ENCODE measurements at places on chromosomes 13 and 19.

GRCh38 chr19:56108447-56109195 lies 12.5 kb downstream of the ZNF787 start:
- DNase-seq: no peak

DNA sequence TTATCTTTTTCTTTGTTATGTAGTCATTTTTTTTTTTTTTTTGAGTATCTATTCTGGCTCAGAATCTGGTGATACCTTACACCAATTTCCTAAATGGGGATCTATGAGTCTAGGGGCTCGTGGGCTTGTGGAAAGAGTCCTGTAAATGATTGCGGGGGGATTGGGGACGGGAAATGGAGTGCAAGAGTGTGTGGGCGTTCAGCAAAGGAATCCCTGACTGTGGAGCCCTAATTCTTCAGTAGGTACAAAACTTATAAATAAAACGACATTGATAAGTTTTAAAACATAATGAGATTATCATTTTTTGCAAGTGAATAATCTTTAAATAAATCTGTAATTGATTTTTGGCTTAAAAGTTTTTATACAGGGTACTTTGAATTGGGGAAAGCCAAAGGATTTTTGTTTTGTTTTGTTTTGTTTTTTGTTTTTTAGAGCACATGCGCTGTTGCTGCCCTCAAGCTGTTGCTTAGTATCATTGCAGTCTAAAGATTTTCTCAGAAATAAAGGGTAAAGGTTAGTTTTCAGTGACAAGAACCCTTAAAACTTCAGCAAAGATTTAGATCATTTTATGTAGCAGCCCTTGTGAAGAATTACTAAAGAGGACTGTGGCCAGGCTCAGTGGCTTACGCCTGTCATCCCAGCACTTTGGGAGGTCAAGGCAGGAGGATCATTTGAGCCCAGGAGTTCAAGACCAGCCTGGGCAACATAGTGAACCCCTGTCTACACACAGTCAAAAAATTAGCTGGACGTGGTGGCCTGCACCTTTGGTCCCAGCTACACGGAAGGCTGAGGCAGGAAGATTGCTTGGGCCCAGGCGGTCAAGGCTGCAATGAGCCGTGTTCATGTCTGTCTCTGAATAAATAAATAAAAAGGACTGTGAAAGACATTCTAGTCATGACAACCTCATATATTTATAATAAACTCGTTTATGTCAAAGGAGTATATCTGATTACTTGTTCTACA lies 1.7 kb downstream of the ERCC5 start:
- DNase-seq: no peak

DNA sequence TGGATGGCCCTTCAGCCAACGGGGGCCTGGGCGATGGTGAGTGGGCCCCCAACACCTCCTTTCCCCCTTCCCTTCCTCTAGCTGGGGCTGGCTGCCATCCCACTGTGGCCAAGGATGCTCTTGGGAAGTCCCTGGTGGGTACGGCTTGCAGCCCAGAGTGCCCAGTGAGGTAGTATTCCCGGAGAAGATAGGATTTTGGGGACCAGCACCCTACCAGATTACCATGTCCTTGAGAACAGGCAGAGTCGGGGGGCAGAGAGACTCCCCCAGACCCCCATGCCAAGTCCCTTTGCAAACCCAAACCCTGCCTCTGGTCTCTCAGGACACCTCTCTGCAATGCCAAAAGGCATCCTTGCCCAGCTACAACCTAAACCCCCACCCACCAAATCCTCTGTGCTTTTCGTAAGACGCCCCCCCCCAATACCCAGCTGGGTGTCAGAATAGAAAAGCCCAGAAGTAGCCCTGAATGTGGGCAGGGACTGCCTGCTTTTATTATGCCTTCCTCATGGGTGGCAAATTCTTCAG lies 1.7 kb downstream of the HIF3A start:
- DNase-seq: no peak

- DNase-seq: no peak
Measured at GRCh38 chr13:112012016-112012704, 54.8 kb upstream of the SOX1 start.

DNA sequence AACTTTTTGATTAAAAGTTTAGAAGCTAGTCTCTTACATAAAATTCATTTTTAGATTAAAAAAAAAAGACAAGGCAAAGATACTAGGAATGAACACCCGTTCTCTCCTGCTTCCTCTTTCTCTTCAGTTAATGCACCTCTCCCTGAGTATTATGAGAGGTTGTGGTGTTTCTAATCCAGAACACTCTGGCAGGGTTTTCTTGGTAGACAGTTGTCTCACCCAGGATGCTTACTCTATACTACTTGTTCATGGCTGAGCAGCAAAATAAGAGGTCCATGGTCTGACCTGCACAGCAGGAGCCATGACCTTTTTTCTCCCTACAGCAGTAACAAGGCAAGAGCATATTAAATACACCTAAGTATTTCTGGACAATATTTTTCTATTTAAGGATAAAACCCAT lies 62.0 kb downstream of the MICU2 start:
- DNase-seq: no peak

- peak; percentile 0 for DNase-seq
Measured at GRCh38 chr19:12364391-12365235, 870 bp downstream of the ZNF442 start.

DNA sequence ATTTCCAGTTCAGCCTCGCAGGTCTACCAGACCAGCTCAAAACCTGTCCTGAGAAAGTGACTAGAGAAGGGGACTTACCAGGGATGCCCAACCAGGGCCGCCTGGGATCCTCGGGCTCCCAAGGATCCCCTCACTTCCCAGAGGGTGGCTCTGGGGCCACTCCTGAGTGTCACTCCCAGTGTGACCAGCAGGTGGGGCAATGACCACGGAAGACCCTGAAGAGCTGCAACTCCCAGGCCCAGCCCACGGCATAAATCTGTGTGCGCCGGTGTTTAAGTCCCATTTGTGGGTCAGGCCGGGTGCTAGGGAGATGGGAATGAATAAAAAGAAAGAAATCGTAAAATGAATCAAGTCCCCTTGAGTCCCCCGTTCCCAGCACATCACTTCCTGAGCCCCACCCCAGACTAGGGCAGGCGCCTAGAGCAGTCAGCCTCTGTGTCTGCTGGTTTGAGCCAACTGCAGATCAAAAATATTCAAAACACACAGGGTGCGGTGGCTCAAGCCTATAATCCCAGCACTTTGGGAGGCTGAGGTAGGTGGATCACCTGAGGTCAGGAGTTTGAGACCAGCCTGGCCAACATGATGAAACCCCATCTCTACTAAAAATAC lies 10.7 kb downstream of the PTGIR start:
- peak; percentile 77 for DNase-seq

GRCh38 chr13:49417161-49417560 lies 26.7 kb downstream of the CAB39L start:
- no peak for DNase-seq

GRCh38 chr13:62473190-62473943 lies 1057.7 kb upstream of the PCDH20 start:
- DNase-seq: no peak

- DNase-seq: peak; percentile 99
Measured at GRCh38 chr19:5690125-5690954, at the start of gene RPL36. RPL36 (plus strand) TSS chr19:5690295; CDS start chr19:5690508, 213 bp downstream.

- peak; percentile 96 for DNase-seq
Measured at GRCh38 chr19:46704379-46705076, 12.4 kb downstream of the PRKD2 start.

GRCh38 chr19:49758292-49758691 lies 4.8 kb downstream of the TSKS start:
- DNase-seq: no peak

DNA sequence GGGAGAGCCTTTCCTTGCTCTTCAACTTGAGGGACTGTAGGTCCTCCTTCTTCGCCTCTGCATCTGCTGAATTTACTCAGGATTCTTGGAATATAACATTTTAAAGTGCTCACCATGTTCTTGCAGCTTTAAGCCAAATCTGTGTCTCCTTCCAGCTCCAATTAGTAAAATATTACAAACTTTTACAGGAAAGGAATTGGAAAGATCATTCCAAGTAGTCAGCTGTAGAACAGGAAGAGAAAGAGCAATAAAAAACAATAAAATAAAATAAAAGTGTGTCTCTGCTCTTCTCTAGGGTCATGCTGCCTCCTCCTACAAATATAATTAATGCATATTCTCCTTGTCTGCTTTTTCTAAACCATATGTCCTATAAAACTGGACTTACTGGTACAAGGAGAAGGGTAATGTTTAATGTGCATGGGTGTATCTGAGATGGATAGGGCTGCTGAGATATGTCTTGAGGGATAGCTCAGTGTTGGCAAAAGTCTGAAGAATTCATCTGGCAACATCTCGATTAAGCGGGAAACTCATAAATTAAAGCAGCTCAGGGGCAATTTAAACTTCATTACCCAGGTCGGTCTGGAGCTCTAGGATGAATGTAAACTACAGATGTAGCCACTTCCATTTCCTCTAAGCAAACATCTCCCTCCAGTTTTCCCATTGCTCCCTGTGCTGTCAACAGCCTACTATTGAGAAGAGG lies 25.0 kb downstream of the ENOX1 start:
- DNase-seq: no peak

GRCh38 chr13:102729560-102730270 lies 34.9 kb upstream of the METTL21C start:
- DNase-seq: no peak

DNA sequence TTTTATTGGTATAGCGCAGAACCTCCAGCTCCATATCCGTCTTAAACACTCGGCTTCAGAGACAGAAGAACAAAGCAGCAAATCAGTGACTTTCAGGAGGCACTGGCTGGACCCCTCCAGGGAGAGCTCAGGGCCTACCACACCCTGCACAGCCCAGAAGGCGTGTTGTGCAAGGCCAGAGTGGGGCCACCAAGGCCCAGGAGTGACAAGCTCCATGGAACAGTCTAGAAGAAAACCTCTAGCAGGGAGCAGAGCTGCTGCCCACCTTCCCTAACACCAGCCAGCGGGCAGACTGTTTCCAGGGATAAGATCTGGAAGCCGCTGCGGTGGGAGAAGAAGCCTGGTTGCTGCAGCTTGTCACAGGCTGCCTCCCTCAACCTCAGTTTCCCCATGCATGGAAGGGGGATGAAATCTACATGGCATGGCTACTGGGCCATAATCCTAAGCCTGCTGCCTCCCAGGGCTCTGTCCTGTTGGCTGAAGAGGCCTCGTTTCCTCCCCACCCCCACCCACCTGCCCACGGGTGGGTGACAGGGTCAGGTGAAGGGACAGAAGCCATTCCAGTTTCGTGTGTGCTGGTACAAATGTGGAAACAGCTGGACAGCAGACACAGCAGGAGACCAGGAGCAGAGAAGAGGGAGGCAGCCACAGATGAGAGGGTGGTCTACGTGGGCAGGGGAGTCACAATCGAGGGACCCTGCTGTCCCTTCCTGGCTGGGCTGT lies 57.4 kb downstream of the PEPD start:
- DNase-seq: no peak

- no peak for DNase-seq
Measured at GRCh38 chr13:51759240-51759639, 44.7 kb downstream of the DHRS12 start.

DNA sequence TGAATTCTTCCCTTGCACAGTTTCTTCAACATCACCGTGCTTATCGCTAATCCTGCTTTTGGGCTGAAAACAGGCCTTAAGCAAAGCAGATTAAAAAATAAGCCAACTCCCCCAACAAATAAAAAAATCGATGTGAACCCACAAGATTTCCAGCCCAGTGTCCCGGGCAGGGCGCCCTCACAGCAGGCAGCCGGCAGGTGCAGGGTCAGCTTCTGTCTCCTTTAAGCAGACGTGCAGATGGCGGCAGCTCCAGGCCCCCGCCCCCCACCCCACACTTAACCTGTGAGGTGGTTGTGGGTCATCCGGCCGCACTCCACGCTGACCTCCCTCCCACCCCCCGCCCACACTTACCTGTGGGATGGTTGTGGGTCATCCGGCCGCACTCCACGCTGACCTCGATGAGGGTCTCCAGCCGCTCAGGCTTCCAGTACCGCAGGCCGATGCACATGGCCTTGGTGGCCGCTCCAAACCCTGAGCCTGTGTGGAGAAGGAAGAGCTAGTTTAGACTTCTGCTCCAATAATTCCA lies 19.8 kb downstream of the ADPRHL1 start:
- DNase-seq: no peak

GRCh38 chr19:4057931-4058692 lies 8.6 kb downstream of the ZBTB7A start:
- DNase-seq: no peak

DNA sequence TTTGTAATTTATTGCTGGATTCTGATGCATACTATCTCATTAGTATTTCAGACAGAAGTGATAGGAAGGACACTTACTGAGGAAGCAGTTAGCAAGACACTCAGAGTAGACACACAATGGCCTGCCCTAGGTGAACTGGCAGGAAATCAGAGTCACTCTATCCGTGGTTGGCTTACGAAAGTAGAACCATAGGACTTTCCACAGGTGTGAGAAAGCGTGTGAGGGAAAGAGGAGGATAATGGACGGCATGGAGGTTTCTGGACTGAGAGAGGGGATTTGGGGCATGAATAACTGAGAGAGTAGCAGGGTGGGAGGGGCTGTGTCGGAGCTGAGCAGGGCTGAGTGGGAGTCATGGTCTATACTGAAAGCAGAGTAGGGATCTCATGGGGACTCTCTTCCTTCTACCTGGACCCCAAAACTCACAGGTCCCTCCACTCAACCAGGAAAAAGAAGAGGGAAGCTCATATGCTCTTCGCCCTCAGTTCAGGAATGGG lies 18.7 kb upstream of the EID2 start:
- DNase-seq: no peak

DNA sequence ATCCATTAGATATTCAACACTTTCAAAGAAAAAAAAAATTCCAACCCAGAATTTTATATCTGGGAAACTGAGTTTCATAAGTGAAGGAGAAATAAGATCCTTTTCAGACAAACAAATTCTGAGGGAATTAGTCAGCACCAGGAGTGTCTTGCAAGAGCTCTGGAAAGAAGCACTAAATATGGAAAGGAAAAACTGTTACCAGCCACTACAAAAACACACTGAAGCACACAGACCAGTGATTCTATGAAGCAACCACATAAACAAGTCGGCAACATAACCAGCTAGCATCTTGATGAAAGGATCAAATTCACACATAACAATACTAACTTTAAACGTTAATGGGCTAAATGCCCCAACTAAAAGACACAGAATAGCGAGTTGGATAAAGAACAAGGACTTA lies 368.4 kb upstream of the MIR17HG start:
- DNase-seq: no peak

GRCh38 chr19:7772752-7773291 lies 9.8 kb downstream of the CLEC4M start:
- no peak for DNase-seq

Data from activated T-cell treated with anti-CD3 and anti-CD28 coated beads for 1 hour (primary cell).